Neural progenitor cell (in vitro differentiated cells): ENCODE measurements at places on chromosomes 16 and 17. TPM values are rescaled to one million over a fixed set of nuclear protein-coding genes. Genes with fewer than 3 reads are reported as not detected.
A peak's percentile ranks its signal among the peaks of the same experiment; 100 is the strongest.

The CES5A gene
- total RNA-seq, result not detected in 2 replicates

The HS3ST4 gene
- 1.8 and 2.5 TPM in 2 replicates for total RNA-seq

The ITGA2B gene
- 4.7 and 8.0 TPM in 2 replicates for total RNA-seq

The RUNDC3A gene
- total RNA-seq, result 0.09 and 0.58 TPM in 2 replicates

The AOC3 gene
- 0.90 TPM in 1 of 2 replicates, not detected in the other for total RNA-seq

The VPS4A gene
- total RNA-seq, result 21.9 and 35.8 TPM in 2 replicates

GRCh38 chr17:55314784-55315491 is 50.2 kb downstream of the HLF start:
- no peaks in the 10 kb centered on the region for H3K27me3 ChIP-seq
- H3K36me3 ChIP-seq, result no peaks in the 10 kb centered on the region
- no peak overlapping the region for H3K4me3 ChIP-seq
- H3K27ac ChIP-seq, result no peak overlapping the region
- DNase-seq, result no peak
- no peaks in the 10 kb centered on the region for H3K4me1 ChIP-seq

DNA sequence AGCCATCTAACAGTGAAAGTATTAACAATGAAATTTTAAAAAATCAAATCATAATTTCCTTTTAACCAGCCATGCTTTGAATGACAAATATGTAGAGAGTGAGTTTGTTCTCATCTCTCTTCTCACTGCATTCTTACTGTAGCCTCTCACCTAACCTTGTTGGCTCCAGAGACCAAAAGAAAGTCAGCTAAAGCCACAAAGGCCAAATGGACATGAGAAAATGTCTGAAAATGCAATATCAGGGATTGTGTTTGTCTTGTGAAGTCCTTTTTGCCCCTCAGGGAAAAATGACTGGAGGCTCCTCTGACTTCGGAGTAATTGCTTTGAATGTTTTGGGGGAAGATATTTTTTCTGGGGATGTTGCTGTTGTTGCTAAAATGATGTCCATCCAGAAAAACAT is 166.3 kb downstream of the SLC39A11 start:
- no peak overlapping the region for H3K4me3 ChIP-seq
- no peaks in the 10 kb centered on the region for H3K36me3 ChIP-seq
- H3K4me1 ChIP-seq, result peaks cover 25% of the 10 kb centered on the region
- DNase-seq, result no peak
- H3K27ac ChIP-seq, result no peak overlapping the region
- H3K27me3 ChIP-seq, result no peaks in the 10 kb centered on the region

DNA sequence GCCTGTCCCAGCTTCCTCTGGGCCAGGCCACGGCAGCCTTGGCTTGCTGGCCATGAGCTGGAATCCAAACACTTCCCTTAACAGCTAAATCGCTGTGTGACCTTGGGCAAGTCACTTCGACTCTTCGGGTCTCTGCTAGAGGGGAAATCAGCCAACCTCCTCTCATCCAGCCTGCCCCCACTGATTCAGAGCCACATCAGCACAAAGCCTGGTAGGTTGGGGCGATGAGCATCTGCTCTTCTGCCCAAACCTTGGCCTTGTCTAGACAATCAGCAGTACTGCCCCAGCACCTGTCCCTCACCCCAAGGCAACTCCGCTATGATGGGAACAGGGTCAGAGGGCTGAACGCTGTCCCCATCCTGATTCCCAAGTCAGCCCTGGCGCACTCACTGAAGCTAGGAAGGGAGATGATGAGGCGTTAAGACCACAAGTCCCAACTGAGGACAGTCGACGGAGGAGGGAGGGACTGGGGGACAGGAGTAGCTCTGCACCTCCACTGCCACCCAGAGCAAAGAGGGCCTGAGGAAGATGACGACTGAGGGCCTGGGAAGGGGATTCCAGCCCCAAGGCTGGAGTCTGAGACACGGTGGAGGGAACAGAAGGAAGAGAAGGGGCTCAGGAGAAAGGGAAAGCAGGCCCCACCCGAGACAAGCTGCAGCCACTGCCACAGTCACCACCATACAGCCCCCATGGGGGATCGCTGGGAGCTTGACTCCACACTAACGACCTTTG is 1.3 kb downstream of the CLUH start:
- peaks cover 6% of the 10 kb centered on the region for H3K4me1 ChIP-seq
- H3K27ac ChIP-seq, result no peak overlapping the region
- H3K4me3 ChIP-seq, result peak overlapping the region; percentile 66
- H3K36me3 ChIP-seq, result no peaks in the 10 kb centered on the region

DNA sequence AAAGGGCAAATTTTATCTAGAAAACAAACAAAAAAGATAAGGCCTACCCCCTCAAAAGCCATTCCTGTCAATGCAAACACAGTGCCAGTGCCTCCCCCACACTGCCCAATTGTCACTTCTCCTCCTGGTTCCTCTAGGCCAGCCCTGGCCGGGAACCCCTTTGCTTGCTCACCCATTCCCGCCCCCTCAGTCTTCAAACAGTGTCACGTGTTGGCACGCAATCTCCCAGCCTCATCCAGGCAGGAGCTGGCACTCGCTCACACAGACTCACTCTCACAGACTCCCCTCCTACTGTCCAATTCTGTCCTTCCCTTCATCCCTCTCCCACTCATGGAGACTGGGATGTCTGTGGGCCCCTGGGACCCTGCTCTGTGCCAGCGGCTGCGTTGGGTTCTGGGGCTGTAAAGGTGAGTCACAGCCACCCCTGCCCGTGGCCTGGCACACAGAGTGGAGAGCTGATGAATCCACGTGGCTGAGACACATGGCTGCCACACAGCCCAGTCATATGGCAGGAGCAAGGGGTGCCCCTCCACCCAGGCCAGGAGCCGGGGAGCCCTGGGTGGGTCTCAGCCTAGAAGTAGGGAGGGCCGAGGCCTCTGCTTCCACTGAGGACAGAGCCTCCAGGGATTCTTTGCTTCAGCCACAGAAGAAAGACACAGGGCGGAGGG is 54.8 kb downstream of the VAC14 start:
- no peak overlapping the region for H3K27ac ChIP-seq
- H3K4me3 ChIP-seq, result no peak overlapping the region
- H3K4me1 ChIP-seq, result peaks cover 12% of the 10 kb centered on the region
- no peaks in the 10 kb centered on the region for H3K27me3 ChIP-seq
- no peaks in the 10 kb centered on the region for H3K36me3 ChIP-seq

DNA sequence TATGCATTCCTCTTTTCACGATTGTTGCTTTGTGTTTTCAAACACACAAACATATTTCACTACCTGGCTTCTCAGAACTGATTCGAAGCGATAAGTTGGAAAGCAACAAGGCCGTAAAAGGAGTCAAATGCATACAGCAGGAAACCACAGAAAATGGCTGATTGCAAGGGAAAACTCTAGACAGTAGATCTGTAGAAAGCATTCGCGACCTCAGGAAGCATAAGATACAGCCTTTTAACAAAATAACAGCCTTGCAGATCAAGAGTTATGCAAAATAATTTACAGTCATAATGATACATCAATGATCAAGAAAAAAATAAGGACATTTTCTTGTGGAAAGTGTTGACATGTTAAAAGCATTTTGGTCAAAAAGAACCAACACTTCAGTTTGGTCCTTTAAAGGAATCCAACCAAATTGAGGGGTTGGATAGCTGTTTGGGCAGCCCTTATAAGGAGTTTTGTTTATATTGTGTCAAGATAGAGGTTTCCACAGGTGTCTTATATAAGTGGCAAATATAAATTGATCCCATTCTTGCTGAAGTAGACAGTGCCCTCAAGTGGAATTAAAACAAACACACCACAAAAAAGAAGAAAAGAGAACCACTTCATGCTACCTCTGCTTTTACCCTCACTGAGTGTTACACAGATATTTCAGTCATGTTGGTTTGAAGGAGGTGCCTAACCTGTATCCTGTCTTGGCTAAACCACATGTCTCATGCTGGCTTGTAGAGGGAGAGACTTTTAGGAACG is 5.5 kb downstream of the CYLD start:
- peaks cover 10% of the 10 kb centered on the region for H3K4me1 ChIP-seq
- no peaks in the 10 kb centered on the region for H3K27me3 ChIP-seq
- H3K36me3 ChIP-seq, result no peaks in the 10 kb centered on the region
- no peak overlapping the region for H3K27ac ChIP-seq

GRCh38 chr16:13081825-13082331 is 180.5 kb downstream of the SHISA9 start:
- H3K4me1 ChIP-seq, result no peaks in the 10 kb centered on the region
- no peak overlapping the region for H3K4me3 ChIP-seq
- no peak overlapping the region for H3K27ac ChIP-seq
- H3K36me3 ChIP-seq, result no peaks in the 10 kb centered on the region
- no peak for DNase-seq

GRCh38 chr17:72952641-72953315 is 139.7 kb downstream of the SLC39A11 start:
- no peaks in the 10 kb centered on the region for H3K27me3 ChIP-seq
- no peak overlapping the region for H3K27ac ChIP-seq

GRCh38 chr17:74287031-74287602 is 13.1 kb downstream of the DNAI2 start:
- no peak for DNase-seq
- H3K27me3 ChIP-seq, result peaks cover 5% of the 10 kb centered on the region
- H3K27ac ChIP-seq, result no peak overlapping the region
- no peak overlapping the region for H3K4me3 ChIP-seq

DNA sequence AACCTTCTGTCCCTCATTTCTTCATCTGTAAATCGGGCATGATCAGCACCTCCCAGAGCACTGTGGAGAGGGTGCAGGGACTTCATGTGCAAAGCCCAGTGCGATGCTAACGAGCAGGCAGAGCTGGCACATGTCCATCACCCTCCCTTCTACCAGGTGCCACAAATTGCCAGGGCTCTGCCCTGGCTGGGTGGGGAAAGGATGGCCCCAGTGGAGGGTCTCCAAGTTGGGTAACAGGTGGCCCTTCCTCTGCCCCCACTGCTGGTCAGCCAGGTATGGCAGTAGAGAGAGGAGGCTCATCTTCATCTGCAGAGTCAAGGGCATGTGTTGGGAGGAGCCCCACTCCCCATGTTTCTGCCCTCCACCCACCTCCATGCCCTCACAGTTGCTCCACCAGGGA is 61.5 kb upstream of the CDH5 start:
- no peaks in the 10 kb centered on the region for H3K36me3 ChIP-seq
- DNase-seq, result no peak
- no peaks in the 10 kb centered on the region for H3K27me3 ChIP-seq
- H3K27ac ChIP-seq, result no peak overlapping the region
- no peaks in the 10 kb centered on the region for H3K4me1 ChIP-seq
- H3K4me3 ChIP-seq, result no peak overlapping the region
